ENCODE measurements at places on chromosomes 5 and 9.

- no peak for DNase-seq
These were observed 1.3 kb downstream of the RANBP3L start for GRCh38 chr5:36300191-36300926.

- DNase-seq = no peak
These were observed 36.2 kb downstream of the SNX18 start for GRCh38 chr5:54553659-54554207.

DNA sequence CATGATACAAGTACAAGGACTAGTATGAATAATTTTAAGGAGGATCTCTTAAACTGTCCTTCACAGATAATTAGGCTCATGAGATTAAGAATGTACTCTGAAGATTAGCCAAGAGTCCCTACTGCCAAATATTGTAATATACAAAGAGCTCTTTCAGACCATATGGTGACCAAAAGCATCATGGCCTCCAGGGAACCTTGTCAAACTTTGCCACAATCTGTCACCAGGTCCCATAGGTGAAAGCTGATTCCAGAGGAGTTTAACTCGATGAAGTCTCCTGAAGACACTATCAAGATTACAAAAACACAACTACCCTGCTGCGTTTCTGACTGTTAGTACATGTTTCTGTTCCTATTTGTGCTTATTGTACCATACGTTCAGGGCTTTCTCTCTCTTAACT lies 395.4 kb upstream of the ITGA1 start:
- no peak for DNase-seq

DNA sequence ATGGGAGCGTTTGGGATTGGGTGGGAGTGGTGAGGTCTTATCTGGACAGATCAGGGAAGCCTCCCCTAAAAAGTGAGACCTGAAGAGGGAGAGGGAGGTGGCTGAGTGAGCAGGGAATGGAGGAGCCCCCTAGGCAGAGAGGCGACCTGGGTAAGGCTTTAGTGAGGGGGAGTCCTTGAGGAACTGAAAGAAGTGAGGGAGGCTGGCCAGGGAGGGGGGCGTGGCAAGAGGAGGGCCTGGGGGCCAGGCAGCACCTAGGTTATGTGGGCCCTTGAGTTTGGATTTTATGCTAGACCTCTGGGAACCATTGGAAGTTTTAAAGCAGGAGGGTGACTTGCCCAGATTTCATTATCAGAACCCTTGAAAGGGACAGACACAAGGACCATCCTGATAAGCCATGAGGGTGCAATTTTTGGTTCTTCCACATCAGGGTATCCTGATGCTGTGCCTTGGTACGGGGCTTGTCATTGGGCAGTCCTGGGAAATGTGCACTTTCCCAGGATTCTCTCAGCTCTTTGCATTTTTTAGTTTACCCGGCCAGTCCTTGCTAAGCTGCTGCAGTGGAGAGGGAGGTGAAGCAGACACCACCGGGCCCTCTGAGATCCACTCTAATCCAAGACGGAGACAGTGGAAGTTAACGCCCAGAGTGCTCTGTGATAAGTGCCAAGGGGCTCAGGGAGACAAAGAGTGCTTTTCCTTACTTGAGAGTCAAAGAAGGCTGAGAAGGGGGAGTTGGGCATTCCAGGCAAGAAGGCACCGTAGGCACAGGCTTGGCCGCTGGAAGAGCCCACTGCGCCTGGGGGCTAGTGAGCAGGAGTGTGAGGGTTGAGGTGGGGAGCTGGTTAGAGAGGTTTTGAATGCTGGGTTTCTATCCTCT lies 16.1 kb downstream of the GSN start:
- DNase-seq = no peak

- no peak for DNase-seq
These were observed 57.9 kb upstream of the PPP3R2 start for GRCh38 chr9:101652601-101653175.

GRCh38 chr9:113996531-113997001 lies 81.5 kb downstream of the AMBP start:
- no peak for DNase-seq

All from fibroblast of the conjunctiva (primary cell).